ENCODE measurements at places on chromosomes 2 and 18.

GRCh38 chr2:207256476-207257207 lies 90.9 kb upstream of the KLF7 start:
- DNase-seq = no peak

GRCh38 chr2:237664151-237664550 lies 36.8 kb downstream of the LRRFIP1 start:
- DNase-seq = no peak

DNA sequence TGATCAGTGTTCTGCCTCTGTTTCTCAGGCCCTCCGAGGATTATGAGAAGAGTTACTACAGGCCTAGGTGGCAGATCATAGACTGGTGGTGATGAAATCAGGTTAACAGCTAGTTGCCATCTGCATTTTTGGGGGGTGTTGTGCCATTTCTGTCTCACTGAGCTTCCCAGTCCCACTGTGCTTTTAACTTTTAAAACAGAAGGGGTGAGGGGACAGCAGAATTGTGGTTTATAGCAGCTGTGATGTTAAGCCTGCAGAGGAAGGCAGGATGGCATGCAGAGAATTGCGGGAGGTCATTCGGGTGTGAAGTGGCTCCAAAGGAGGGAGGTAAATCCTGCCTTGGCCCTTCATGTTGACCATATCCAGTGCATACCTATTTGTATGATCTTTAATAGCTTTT lies 5.0 kb downstream of the CAB39 start:
- DNase-seq = no peak

DNA sequence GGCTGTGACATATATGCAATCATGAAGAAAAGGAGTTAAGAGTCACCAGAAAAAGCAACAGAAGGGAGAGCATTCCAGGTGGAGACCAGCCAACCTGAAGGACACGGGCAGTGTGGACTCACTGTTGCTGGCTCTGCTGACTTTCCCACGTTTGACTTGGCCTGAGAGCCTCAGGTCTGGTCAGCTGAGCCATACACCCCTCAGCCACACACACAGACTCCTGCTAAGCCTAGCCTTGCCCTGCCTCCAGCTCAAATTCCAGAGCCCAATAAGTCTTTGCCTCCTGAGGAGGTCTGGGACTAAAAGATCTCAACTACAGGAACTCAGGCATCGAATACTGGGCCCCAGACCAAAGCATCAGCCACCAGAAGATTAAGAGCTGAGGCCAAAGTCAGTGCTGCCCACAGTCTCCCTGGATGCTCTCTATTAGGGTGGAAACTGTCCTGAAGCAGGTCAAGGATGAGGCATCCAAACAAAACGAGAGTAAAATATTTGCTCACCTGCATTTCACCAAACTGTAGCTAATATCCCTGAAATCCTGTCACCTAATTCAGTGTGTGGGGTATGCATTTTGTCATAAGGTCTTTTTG lies 23.3 kb downstream of the CACNB4 start:
- DNase-seq = no peak

DNA sequence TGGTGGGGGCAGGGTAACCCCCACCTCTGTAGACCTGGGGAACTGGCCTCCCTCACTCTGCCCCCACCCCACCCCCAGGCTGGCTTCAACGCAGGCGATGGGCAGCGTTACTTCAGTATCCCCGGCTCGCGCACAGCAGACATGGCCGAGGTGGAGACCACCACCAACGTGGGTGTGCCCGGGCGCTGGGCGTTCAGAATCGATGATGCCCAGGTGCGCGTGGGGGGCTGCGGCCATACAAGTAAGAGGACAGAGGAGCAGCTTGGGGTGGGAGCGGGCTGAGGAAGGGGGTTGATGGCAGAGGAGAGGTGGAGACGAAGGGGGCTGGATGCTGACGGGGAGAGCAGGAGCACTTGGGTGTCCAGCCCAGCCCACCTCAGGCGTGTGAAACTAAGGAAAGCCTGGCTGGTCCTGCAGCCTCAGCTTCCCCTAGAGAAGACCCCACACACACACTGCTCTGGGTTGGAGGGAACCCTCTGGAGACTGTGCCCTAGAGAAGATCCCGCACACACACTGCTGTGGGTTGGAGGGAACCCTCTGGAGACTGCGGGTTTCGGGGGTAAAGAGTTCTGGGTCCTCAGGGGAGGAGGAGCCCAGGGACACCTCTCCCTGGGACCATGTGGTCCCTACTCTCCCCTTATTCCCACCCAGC lies 36.2 kb downstream of the SNED1 start:
- DNase-seq = no peak

DNA sequence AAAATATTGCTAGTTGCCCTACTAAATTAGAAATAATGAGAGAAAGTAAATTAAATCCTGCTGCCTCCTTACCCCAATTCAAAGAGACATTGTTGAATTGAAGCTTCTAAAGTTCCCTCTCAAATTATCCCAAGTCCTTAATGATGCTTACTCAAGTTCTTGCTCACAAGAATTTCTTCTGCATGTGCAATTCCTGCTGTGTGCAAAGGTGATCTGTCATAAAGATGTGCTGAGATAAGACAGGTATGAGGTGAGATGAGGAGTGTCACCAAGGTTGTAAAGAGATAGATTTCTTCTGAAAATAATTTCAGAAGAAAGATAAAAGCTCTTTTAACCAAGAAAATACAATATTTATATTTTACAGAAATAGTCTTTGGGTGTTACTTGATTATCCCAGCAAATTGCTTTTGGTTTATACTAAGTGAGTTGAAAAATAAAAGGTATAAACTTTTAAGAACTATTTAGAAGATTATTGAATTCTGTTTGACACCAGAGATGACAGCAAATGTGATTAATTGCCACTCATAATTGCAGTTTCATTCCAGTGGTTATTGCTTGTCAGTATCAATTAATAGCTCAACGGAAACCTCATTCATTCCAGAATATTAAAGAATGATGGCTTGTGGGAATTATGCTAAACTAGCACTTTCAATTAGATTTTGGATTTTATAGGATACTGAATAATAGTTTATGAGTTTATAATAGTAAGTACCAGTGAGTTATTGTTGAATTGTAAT lies 674.3 kb downstream of the STK39 start:
- no peak for DNase-seq
